ENCODE measurements at places on chromosomes 7 and 10.
A peak's percentile ranks its signal among the peaks of the same experiment; 100 is the strongest.

GRCh38 chr10:113562704-113563103, 9.9 kb downstream of the HABP2 start:
- DNase-seq: no peak

- no peak for DNase-seq
Measured at GRCh38 chr7:125085084-125085483, 155.5 kb upstream of the POT1 start.

GRCh38 chr10:127561647-127562046, 12.5 kb downstream of the NPS start:
- DNase-seq: no peak

- no peak for DNase-seq
Measured at GRCh38 chr10:12097791-12098190, 29.0 kb downstream of the DHTKD1 start.

- DNase-seq: no peak
Measured at GRCh38 chr10:31508882-31509281, 189.9 kb downstream of the ZEB1 start.

DNA sequence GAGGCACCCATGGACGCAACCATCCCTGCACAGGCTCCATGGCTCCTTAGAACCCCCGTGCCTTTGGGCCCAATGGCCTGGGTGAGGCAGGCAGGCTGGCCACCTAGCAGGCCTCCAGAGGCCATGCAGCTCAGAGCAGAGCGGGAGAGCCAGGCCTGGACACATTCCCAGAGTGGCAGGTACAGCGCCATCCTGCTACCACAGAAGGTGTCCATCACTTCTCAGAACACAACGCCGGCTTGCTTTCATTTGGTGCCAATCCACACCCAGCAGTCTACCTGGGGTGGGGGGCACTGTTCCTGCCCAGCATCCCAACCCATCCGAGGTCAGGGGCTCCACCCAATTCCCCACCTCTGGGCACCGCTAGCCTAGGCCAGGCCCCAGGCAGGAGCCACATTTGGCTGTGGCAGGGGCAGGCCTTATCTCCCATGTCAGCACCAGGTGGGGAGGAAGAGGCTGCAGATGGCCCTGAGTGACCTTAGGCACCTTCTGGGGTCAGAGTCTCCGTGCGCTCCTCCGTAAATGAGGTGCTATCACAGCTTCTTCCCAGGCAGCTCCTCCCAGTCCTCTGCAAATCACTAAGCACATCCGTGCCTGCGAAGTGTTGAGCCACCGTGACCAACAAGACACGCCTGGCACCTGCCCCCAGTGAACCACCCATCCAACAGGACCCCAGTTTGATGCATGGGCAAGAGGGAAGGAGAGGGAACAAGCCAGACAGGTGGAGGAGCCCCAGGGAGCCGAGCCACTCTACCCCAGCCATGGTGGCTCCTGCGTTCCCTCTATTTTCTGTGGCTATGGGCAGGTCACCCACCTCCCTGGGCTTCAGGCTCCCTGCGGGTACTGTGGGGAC, 14.2 kb downstream of the KCNH2 start:
- DNase-seq: no peak

DNA sequence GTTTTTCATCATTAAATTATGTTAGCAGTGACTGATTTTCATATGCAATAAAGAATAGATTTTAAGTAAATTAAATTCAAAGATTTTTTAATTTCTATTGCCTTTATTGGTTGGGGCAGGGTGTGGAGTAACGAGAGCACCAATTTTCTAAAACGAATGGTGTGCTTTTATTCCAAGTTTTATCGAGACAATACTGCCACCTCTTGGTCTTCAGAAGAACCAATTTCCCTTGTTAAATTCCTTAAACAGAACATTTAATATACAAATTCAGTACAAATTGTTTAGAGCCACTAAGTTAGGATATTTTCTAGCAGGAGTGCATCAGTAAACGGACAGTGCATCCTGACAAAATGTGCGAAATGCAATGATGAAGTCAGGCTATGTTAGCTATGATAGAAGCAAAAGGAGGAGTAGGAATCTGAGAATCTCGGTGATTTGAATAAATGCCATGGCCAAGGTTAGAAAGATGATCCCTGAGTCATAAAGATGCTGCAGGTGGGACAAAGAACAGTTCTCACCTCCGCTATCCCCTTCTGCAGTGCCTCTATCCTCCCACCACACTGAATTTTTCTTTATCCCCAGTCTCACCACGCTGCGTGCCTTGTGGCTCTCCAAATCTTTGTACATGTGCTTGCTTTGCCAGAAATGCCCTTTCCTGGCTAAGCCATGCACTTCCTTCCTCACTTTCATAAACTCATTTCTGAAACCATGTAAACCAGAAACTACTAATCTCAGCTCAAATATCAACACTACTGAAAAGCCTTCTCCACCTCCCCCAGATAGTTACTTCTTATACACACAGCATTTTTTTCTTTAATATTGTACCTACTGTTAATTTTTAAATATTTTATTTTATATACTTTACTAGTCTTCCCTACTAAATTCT, 31.9 kb upstream of the AGBL3 start:
- no peak for DNase-seq

DNA sequence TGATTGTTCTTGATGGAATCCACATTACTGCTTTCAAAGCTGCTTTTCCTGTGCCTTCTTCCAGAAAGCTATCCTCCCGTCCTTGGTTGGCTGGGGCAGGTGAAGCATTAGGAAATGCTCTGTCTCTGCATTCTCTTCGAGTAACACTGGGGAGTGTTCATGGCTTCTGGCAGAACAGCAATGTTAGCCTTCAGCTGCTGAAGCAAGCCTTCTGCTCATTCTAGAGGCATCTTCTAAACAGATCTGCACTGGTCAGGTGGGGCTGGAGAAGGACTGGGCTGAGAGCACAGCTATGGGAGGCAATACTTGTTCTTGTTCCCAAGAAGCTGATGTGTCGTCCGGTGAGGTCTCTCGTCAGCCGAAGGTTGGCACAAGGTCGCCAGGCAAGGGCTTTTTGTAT, 80.6 kb downstream of the MGMT start:
- no peak for DNase-seq

DNA sequence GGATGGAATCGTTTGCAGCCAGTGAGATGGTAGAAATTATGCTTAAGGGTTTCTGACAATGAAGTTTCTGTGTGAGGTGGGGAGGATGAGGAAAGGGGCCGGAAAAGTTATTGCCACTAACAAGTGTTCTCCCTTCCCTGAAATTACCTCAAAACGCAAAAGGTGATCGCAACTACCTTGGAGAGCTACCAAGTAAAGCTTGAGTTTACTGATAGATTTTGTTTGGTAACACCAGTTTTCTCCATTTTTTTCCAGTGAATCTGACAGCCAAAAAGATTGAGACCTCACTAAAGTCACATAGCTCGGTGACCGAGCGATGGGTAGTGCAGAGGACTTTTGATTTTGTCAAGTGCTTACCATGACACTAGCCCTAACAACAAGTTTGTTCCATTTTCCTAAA, 1.6 kb downstream of the SUV39H2 start:
- no peak for DNase-seq

DNA sequence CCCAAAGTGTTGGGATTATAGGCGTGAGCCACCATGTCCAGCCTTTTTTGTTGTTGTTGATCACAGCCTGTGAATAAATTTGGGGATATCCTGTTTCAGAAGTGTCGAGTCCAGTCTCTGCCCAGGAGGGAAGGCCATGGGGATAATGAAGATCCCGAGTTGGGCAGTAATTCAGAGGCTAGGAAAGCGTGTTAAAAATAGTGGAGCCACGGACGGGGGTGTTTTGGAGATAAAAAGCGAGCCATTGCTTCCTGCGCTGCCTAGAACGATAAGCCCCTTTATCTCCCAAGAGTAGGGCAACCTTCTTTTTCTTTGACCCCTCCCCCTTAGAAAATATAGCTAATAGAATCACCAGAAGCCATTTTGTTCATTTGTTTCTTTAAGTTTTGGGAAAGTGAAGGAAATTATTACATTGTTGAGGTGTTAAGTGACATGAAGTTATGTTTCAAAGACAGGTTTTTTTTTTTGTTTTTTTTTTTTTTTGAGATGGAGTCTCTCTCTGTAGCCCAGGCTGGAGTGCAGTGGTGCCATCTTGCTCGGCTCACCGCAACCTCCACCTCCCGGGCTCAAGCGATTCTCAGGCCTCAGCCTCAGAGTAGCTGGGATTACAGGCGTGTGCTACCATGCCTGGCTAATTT, 43.3 kb downstream of the IL15RA start:
- DNase-seq: no peak

DNA sequence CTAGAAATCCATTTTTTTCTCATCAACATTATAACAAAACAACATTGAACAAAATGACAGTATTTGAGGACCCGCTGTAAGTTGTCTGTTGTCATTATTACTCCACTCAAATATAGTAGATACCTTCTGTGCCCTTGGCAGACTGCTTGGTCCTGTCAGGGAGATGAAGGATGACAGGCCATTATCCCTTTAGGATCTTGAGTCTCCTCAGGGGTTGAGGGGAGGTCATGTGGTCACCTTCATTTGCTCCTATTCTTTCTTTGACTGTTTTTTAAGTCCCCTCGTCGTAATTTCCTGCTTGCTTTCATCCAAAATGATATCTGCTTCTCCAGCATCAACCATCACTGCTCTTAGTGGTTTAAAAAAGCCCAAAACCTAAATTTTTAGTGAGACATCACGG, 2.6 kb upstream of the PIP4K2A start:
- DNase-seq: no peak

DNA sequence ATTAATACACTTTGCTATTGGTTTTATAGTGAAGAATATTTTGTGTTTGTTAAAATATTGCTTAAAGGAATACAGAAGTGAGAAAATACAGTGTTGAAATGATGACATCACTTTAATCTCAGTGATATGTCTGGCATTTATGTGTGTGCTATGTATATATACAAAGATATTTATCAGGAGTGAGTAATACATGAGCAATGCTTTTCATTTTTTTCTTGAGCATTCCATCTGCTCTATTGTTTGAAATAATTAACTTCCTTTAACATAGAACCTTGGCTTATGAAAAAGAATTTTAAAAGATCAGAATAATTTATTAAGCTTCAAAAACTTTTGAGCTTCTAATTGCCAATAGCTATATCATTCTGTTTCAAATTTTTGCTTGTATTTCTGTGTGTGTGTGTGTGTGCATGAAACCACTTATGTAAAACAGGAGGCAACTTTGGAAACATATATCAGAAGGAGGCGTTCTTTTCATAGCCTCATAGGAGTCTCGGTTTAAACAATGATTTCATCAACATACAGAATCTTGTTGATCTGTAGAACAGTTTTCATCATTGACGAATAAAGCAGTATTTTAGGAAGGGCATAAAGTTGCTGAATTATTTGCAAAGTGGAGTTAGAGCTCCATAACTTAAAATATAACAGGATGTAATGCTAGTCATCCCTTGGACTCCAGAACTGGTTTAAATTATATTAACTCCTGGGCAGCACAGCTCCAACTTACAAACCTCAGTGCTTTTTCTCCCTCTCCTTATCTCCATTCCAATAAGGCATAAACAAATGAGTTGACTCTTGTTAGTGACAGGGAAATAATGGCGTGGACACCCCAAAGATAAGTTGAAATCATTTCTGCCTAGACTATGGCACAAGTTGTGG, 228.4 kb upstream of the DGKB start:
- no peak for DNase-seq

DNA sequence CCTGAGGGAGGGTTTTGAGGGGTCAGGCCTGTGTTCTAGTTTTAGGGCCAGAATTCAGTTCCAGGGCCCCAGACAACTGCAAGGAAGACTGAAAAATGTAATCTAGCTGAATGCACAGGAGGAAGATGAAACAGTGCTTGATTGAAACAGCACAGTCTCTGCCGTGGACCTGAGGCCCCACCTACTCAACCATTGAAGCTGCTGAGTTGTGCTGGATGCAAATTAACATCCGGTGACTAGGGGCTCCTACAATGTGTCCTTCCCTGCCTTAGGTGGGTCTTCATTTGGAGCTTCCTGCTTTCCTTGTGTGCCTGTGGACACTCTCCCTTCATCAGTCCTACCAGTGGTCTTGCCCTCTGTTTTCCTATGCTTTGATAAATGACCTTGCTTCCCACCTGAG, 5.7 kb downstream of the GLRX3 start:
- no peak for DNase-seq

- no peak for DNase-seq
Measured at GRCh38 chr10:109922976-109923921, at the start of gene XPNPEP1. TSS of gene XPNPEP1 (minus strand) at chr10:109923511. CDS start at chr10:109923433, 78 bp downstream.

GRCh38 chr7:130896898-130897514, 163.0 kb upstream of the KLF14 start:
- peak; percentile 59 for DNase-seq

DNA sequence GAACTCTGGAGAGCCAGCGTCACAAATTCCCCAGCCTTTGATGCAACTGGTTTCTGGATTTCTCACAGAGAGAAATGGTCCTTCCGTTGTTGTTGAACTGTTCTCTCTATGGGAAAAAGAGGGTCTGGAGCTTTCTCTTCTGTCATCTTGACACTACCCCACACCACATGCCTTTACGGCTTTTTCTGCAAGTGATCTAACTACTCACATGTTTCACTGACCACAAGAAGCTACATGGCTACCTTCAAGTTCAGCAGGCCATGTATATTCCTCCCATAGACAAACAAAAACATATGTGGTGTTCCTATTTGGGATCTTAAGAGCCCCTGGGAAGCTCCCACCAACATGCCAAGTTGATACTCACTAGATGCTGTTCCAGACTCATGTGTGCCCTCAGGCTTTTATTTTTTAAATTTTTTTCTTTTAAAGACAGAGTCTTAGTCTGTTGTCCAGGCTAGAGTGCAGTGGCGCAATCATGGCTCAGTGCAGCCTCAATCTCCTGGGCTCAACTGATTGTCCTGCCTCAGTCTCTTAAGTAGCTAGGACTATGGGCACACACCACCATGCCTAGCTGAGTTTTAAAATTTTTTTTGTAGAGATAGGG, 72.0 kb downstream of the RNF216 start:
- peak; percentile 62 for DNase-seq

GRCh38 chr7:22586786-22587140, 86.8 kb upstream of the STEAP1B start:
- no peak for DNase-seq

GRCh38 chr10:14048930-14049613, 281.7 kb downstream of the FRMD4A start:
- no peak for DNase-seq

- no peak for DNase-seq
Measured at GRCh38 chr10:117432866-117433265, 57.6 kb upstream of the PDZD8 start.

GRCh38 chr10:105259201-105259600, 618.1 kb downstream of the SORCS3 start:
- DNase-seq: no peak

DNA sequence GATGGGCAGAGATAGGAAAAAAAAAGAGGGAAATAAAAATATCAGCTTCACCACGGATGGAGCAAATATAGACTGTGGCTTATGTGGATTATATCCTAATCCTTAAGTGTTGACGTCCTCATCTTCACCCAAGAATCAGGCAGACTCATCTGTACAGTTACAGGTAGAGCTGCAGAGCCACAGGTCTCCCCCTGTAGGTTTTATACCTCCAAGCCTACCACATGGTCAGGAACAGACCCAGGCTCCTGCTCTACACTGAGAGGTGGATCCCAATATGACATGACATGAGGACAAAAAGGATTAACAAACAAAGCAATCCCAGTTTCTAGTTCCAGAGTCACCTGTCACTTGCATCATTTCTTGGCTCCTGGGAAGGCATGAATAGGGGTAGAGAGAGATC, 400.8 kb downstream of the SEMA3D start:
- DNase-seq: no peak

GRCh38 chr10:50648089-50648934, 24.6 kb upstream of the SGMS1 start:
- DNase-seq: no peak
